ENCODE measurements at places on chromosomes 7 and 10.

DNA sequence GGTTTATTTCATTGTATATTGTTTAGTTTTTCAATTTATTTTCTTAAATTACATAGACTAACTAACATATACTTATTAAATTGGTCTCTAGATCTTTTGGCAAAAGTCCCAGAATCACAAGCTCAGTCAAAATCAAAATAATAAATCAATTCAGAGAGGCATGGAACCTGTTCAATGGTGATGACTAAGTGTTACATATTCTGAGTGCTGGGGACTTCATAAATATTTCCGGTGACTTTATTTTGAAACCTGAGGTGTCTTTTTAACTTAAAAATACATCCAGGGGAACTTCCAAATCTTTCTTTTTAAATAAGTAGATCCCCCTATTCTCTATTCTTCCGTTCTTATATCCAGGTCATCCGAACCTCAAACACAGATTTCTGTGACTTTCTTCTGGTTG lies 89.6 kb upstream of the ZNF804B start:
- no peak for DNase-seq

DNA sequence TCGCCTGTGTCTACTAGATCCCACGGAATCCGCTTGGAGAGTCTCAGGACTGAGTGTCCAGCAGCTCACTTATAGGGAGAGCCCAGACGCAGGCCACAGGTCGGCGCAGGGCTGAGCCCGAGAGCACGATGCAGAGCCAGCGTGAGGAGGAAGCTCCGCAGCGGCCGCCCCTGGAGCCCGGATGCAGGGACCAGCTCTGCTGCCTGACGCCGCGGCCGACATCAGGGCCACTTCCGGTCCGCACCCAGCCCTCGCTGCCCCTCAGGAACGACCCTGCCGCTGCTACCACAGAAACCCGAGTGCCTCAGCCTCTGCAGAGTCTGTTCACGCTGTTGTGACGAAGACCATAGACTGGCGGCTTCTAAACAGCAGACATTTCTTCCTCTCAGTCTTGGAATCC lies 275.8 kb upstream of the PPP2R2D start:
- DNase-seq = no peak

GRCh38 chr7:36456138-36456537 lies 66.5 kb downstream of the ANLN start:
- no peak for DNase-seq

GRCh38 chr10:12380999-12381398 lies 31.7 kb downstream of the CAMK1D start:
- no peak for DNase-seq

DNA sequence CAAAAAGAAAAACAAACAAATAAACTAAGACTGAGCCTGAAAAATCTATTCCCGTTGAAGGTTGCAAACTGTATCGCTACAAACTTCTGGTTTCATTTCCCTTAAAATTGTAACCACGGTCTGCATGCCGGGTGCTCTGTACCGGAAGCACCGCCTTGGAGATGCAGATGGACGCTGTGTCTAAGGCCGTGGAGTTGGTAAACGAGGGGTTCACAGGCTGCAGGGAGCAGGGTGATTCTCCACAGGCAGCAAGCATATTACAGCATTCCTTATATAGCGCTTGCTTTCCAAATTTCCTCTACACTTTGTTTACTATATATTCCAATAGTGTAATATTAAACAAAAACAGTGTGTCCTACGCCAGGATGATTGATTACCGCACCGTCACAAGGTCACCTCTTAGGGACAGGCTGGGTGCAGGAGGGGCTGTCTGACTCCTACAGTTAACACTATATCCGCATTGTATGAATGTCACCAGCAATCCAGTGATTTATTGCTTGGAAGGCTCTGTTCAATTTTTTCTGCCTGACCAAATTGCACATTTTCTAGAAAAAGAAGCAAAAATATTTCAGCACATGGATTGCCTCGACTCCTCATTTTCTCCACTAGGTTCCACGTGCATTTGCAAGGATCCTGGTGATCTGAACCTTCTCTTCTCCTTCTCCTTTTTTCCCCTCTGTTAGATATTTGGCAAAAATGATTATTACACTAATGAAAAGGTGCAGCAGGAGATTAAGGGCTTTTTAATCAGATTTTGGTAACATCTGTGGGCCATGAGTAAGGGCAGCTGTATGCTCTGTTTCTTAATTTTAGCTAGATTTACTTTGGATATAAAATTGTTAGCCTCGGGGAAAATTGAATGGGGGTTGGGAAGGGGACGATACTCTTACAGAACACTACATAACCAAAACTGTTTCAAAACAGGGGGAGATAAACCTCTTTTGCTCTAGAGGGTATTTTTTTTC lies 325.8 kb upstream of the MGMT start:
- DNase-seq = no peak

GRCh38 chr7:114081606-114082425 lies 163.0 kb upstream of the PPP1R3A start:
- DNase-seq = no peak

DNA sequence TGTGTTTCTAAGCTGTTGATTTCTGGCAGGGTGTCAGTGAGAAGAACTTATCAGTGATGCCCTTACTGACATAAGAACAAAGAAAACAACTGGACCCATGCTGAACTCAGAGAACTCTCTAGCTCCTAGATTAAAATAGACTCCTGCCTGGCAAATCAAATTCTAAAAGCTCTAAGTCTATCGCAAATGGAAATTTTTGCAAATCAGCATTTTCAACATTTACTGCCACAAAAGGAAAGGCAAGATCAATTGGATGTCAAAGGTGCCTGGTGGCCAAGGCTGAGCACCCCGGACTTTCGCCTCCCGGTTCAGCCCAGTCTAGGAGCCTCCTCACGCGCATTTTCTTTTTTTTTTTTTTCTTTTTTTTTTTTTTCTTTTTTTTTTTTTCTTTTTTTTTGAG lies 251.6 kb downstream of the TCERG1L start:
- no peak for DNase-seq

GRCh38 chr10:68578974-68579373 lies 18.8 kb downstream of the TET1 start:
- DNase-seq = no peak

- no peak for DNase-seq
Measured at GRCh38 chr7:102845346-102845745, 67.5 kb upstream of the LRRC17 start.

DNA sequence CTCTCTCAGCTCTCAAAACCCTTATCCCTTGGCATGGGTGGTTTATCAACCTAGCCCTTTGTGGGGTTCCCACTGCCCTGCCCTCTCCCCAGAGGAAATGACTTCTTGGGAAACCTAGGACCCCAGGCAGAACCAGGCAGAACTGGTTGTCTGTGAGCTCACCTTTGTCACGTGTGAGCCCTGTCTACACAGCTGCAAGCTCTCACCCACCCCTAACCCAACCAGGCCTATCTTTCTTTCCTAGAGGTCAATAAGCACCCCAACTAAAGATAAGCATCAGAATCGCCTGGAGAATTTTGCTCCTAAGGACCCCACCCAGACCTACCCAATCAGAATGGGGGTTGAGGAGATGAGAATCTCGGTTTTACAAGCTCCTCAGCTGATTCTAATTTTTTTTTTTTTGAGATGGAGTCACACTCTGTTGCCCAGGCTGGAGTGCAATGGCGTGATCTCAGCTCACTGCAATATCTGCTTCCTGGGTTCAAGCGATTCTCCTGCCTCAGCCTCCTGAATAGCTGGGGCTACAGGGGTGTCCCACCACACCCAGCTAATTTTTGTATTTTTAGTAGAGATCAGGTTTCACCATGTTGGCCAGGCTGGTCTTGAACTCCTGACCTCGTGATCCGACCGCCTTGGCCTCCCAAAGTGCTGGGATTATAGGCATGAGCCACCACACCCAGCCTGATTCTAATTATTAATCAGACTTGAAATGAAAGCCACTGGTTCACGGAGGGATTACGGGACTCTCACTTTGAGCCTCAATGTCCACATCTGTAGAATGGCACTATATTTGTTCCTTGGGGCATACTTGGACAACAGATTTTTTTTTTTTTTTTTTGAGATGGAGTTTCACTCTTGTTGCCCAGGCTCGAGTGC lies 7.5 kb upstream of the DDIT4 start:
- DNase-seq = no peak

DNA sequence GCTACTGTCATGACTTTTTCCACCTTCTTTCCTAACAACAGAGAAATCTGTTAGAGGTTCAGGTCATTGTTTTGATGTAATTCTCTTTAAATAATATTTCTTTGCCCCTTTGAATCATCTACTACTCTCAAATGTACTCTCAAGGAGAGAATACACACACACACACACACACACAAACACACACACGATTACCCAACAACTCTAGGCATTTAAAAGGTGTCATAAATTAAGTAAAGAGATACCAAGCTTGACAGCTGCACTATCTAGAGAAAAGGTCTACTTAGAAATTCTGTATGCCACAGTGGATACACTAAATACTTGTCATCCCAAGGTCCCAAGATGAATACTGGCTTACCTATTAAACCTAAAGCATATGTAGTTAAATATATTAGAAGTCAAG lies 4.8 kb downstream of the PANK1 start:
- DNase-seq = no peak

- no peak for DNase-seq
Measured at GRCh38 chr10:10294184-10294880, 723.3 kb upstream of the CELF2 start.

DNA sequence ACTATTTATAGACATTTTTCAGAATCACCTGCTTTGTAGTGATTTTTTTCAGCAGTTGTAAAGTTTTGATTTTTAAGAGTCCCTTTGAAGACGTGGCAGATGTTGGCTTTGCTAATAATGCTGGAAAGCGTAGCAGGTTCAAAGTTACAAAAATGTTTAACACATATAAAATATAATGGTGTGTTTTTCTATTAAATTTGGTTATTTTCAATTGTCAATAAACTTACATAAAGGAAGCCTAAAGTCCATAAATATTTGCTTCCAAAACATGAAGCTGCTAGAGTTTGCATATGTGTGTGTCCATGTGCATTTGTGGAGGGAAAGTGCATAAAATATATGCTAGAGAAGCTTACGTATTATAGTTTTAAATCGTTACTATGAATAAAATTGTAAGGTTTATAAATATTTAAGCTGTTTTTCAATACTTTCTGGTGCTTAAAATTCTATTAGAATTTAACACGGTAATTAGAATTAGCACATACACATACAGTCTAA lies 3.7 kb downstream of the MEOX2 start:
- no peak for DNase-seq

DNA sequence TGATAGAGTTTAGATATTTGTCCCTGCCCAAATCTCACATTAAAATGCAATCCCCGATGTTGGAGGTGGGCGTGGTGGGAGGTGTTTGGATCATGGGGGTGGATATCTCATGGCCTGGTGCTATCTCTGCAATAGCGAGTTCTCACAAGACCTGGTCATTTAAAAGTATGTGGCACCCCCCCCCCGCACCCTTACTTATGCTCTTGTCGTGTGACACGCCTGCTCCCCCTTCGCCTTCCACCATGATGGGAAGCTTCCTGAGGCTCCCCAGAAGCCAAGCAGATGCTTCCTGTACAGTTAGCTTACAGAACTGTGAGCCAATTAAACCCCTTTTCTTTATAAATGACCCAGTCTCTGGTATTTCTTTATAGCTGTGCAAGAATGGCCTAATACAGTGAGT lies 118.8 kb downstream of the SORBS1 start:
- no peak for DNase-seq

GRCh38 chr10:131730771-131731497 lies 169.9 kb upstream of the PPP2R2D start:
- DNase-seq = no peak

GRCh38 chr10:100489396-100489795 lies 26.6 kb downstream of the WNT8B start:
- DNase-seq = no peak

- DNase-seq = no peak
Measured at GRCh38 chr7:5750031-5750653, 31.3 kb downstream of the RNF216 start.

DNA sequence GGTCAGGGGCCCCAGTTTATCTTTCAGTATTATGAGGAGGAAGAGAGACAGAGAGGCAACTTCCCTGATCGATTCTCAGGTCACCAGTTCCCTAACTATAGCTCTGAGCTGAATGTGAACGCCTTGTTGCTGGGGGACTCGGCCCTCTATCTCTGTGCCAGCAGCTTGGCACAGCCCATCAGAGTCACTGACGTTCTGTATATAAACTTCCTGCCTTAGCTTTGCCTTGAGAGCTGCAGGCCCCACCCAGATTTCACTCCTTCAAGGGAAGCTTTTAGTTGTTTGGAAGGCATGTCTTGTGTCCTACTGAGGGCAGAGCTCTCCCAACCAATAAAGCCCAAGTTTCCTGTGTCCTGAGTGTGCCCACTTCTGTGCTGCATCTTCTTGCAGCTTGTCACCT lies 242.5 kb upstream of the PRSS58 start:
- DNase-seq = no peak

GRCh38 chr7:112790586-112791003 lies 402 bp upstream of the TMEM168 start:
- DNase-seq = no peak

DNA sequence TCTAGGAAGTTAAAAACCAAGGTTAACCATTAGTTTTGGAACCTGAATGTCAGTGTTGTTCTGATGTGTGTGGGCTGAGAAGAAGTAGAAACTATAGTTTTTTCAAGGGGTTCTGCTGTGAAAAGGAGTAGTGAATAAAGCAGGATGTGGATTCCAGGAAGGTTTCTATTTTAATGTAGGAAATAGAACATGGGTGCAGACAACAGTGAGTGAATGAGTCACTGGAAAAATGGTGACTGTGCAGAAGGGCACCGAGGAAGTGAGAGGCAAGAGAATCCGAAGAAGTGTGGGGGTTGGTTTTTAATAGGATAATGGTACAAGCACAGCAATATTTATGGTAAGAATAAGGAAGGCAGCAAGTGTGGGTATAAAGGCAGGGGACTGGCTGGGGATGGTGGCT lies 120.4 kb downstream of the ARHGAP21 start:
- DNase-seq = no peak

DNA sequence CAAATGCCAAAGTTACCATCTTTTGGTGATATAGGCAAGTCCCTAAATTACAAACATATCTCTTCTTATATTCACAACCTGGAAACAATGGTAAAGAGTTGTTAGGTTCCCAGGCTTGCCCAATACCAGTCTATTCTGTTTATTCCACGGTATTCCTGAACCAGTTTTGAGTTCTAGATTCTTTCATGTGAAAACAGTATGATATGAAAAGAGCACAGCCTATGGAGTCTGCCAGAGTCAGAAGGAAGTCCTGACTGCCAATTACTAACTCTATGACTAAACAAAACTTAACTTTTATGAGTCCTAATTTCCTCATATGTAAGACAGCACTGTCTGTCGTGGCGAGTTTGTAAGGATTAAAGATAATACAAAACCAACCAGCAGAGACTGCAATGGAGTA lies 5.6 kb downstream of the ABI1 start:
- DNase-seq = no peak
